ENCODE measurements at places on chromosomes 1 and 21. TPM values are rescaled to one million over a fixed set of nuclear protein-coding genes. Genes with fewer than 3 reads are reported as not detected.

LCE6A gene
- polyA plus RNA-seq = not detected

TAF12 gene
- polyA plus RNA-seq = 15.7 TPM

FNDC10 gene
- 2.2 TPM for polyA plus RNA-seq

DENND2C gene
- polyA plus RNA-seq = 0.08 TPM

PRRX1 gene
- not detected for polyA plus RNA-seq

OR6F1 gene
- polyA plus RNA-seq = not detected

AKR7A3 gene
- polyA plus RNA-seq = 0.58 TPM

TMEM51 gene
- polyA plus RNA-seq = 22.3 TPM

ERICH3 gene
- polyA plus RNA-seq = 0.01 TPM

GABRD gene
- not detected for polyA plus RNA-seq

TNN gene
- 0.03 TPM for polyA plus RNA-seq

FMN2 gene
- polyA plus RNA-seq = not detected

TEX38 gene
- polyA plus RNA-seq = 0.18 TPM

AADACL3 gene
- polyA plus RNA-seq = 0.01 TPM

PTPRC gene
- polyA plus RNA-seq = not detected

SPRR5 gene
- not detected for polyA plus RNA-seq

PUM1 gene
- 91.0 TPM for polyA plus RNA-seq

TMEM82 gene
- 0.40 TPM for polyA plus RNA-seq

AADACL4 gene
- polyA plus RNA-seq = not detected

SIM2 gene
- 0.36 TPM for polyA plus RNA-seq

TAL1 gene
- 0.05 TPM for polyA plus RNA-seq

HYI gene
- not detected for polyA plus RNA-seq

ANGPTL1 gene
- 9.3 TPM for polyA plus RNA-seq

All from HepG2 (cell line).